ENCODE measurements at places on chromosomes 13 and 19.
A peak's percentile ranks its signal among the peaks of the same experiment; 100 is the strongest.

DNA sequence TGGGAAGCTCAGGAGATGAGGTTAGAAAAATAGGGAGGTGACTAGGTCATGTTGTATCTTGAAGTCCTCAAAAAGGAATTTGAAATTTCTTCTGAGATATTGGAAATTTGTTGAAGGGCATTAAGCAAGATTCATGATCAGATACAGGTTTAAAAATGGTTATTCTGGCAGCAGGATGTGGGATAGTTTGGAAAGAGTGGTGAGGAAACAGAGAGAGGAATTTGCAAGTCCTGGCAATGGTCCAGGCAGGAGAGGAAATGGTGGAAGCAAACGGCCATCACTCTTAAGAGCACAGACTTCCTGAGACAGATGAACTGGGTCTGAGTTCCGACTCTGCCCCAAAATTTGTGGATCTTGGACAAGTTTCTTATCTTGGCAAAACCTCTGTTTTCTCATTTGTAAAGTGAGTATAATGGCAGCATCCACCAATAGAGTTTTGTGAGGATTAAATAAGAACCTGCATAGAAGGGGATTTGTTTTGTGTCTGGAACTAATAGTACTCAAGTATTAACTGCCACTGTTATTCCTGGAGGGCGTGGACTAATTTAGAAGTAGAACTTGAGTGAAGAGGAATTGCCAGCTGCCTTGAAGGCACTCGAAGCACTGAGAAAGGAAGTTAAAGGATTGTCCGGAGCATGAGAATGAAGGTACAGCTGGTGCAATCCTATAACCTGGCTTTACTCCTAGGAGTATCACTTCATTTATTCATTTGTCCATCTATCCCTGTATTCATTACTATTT lies 99.6 kb downstream of the CCNA1 start:
- DNase-seq, result no peak

DNA sequence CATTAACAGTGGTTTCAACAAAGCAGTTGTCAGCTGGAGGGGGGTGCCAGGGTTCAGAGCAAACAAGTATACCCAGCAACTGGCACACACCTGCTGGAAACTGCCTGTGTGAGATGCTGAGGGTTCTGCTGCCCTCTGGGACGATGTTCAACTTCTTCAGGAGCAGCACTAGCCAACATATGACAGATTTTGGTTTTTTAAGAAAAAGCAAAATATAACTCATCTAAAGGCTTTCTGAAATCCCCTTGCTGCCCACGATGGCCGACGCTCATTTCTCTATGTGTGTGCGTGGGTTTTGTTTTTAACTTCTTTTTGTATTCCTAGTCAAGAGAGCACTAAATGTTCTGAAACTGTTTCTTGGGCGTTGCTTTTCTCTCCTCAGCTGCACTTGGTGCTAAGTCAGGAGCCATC lies 79.9 kb downstream of the MRPL57 start:
- no peak for DNase-seq

DNA sequence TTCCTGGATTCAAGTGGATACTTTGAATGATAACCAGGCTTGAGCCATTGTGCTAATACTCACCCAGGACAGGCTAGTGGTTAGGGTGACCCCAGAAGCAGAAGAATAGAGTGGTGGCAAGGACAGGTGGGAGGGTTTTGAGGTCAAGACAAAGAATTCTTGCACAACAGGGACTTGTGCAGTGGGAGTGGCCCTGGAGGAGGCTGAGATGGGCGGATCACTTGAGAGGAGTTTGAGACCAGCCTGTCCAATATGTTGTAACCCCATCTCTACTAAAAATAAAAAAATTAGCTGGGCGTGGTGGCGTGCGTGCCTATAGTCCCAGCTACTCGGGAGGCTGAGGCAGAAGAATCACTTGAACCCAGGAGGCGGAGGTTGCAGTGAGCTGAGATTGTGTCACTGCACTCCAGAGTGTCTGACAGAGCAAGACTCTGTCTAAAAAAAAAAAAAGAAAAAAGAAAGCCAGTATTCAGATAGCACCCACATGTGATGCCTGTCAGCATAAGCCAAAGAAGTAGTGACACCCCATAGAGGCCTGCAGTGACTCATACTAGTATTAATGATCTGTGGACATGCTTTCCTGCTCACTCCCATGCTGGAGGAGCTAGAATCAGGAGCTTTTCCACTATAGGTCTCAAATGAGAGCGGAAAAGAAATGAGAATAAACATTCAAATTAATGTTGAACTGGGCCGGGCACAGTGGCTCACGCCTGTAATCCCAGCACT lies 78.7 kb downstream of the RNF17 start:
- DNase-seq, result no peak

DNA sequence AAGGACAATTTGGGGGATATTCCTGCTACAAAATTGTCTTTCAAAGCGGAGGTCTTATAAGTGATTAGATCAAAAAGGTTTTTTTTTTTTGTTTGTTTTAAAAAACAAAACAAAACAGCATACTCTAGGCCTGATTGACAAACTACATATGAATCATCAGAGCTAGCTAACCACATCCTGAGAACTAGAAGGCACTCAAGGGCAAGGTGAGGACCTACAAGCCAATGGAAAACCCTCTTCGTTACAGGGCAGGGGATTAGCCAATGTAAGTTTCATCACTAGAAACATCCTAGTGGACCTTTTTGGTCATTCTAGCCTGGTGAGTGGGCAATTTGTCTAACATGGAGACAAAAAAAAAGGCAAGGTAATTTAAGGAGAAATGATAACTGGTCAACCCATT lies 428.6 kb downstream of the RFC3 start:
- DNase-seq, result no peak

- DNase-seq, result no peak
These were observed 32.7 kb downstream of the KDM4B start for GRCh38 chr19:5001615-5002014.

DNA sequence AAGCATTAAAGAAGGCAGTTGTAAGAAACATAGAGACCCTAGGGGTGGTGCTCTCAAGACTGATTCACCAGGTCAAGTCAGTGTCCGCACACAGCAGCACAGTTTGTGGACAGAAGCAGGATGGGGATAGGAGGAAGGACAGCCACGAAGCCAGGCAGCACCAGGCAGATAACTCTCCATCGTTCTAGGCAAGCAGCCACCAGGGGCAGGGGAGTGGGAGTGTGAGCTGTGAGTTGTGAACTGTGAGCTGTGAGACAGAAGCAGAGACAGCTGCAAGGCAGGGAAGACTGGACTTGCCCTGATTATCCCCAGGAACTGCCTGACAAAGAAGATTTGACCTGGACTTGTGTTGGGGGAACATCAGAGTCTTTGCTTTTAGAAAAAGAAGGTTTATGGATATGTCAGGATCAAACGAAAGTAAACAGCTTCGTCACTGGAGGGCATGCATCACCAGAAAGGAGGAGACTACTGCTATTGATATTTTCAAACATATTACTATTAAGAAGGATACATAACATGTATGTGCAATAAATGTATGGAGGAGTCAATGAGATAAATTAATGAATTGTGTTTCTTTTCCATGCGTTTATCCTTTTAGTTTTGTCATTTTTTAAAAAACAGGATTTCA lies 286.1 kb downstream of the IRS2 start:
- no peak for DNase-seq

DNA sequence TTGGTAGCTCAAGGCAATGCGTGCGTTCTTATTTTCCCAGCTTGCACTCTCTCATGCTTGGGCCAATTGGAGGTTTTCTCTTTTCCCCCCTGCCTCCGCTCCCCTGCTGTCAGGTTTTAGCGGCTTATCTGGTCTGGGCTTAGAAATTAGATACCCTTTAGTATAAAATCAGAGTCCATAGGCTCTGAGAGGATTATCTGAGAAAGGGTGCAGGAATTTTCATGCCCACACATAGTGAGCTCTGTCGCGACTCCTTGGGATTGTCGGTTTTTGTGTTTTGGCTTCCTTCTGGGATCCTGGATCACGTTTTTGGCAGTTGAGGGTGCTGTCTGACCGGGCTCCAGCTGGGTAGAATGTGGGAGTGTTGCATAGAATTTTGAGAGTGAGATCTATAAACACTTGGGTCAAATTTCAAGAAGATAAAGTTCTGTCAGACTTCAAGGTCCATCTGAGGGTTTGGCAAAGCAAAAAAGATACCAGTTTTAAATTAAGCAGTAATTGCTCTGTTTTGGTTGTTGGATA lies 12.4 kb downstream of the CHAF1A start:
- no peak for DNase-seq

DNA sequence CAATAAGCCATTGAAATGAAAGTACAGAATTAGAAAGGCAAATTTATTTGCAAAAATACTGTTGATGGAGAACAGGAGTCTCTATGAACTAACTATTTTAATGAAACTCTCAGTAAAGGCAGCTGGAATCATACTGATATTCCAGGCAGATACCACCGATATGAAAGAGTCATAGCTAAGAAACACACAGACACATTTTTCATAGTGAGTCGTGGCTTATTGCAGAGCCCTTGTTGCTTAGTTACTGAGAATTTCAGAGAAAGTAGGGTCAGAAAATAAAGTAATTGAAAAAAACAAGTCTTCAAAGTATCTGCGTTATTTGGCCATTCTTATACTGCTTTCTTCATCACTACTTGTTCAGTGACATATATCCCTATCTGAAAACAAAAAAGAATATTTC lies 1890.9 kb downstream of the PCDH9 start:
- no peak for DNase-seq

GRCh38 chr13:29688193-29688592 lies 92.7 kb upstream of the SLC7A1 start:
- DNase-seq, result no peak

DNA sequence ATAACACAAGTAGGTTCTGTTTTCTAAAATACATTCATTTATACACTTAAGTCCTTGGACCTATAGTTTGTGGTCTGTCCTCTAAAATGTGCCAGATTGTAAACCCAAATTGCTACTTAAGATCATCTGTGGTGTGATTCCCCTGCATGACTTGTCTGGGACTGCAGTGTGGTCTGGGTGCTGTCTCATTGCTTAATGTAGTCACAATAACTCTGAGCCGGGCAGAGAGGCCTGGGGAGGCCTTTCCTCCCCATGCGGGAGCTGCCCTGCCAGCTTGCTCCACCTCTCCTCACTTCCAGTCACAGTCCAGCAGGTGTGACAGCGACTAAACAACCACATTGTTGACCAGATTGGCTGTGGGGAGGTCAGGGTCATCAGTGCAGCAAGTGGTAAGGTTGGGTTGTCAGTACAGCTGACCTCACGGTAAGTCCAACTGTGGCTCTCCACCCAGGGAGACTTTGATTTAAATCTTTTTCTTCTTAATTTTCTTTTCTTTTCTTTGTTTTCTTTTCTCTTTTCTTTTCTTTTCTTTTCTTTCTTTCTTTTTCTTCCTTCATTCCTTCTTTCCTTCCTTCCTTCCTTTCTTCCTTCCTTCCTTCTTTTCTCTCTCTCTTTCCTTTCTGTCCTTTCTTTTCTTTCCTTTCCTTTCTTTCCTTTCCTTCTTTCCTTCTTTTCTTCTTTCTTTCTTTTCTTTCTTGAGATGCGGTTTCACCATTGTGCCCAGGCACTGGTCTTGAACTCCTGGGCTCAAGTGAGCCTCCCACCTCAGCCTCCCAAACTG lies 4.4 kb upstream of the TUBA3C start:
- DNase-seq, result no peak

DNA sequence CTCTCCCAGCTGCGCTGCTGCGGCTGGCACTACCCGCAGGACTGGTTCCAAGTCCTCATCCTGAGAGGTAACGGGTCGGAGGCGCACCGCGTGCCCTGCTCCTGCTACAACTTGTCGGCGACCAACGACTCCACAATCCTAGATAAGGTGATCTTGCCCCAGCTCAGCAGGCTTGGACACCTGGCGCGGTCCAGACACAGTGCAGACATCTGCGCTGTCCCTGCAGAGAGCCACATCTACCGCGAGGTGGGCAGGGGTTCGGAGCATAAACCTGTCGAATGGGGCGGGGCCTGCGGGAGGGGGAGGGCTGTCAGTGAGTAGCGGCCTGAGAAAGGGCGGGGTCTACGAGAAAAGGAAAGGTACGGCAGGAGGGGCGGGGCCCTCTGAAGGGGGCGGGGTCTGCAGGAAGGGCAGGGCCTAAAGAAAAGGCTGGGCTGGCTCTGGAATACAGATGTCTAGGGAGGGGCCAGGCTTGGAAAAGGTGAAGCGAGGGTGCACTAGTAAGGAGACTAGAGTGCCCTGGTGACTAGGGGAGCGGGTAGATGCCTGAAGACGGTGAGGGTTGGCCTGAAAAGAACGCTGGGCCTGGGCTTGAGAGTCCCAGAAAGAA lies 3.6 kb downstream of the CD37 start:
- no peak for DNase-seq

DNA sequence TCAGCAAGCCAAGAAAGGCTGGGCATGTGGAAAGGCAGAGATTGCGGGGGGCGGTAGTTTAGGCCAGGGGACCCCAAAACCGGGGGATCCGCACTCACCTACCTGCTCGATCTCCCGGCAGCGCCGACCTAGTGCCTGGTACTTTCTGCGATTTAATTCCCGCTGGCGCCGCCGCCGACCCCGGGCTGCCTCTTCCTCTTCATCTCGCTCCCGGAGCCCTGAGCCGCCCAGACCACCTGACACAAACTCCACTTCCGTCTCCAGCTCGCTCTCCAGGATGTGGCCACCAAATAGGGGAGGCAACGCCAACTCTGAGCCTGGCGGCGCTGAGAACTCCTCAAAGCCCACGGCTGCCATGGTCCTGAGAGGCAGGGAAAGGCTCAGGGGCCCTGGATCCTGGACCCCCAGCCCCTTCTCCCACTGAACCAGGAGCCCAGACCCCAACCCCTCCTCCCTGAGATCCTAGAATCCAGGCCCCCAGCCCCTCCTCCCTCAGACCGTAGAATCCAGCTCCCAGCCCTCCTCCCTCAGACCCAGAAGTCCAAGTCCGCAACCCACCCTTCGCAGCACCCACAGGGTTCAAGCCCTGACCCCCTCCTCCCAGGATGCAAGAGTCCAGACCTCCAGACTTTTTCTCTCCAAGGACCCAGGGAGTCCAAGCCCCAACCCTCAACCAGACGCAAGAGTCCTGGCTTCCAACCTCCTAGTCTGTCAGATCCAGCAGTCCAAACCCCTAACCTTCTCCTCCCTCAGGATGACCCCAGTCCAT lies 933 bp downstream of the TFPT start:
- DNase-seq, result peak; percentile 54

- no peak for DNase-seq
These were observed 4.2 kb downstream of the GJA3 start for GRCh38 chr13:20156702-20157101.

- no peak for DNase-seq
These were observed 57.3 kb downstream of the IFT88 start for GRCh38 chr13:20624213-20624612.

- DNase-seq, result no peak
These were observed 11.3 kb downstream of the YJU2 start for GRCh38 chr19:4258181-4258580.

DNA sequence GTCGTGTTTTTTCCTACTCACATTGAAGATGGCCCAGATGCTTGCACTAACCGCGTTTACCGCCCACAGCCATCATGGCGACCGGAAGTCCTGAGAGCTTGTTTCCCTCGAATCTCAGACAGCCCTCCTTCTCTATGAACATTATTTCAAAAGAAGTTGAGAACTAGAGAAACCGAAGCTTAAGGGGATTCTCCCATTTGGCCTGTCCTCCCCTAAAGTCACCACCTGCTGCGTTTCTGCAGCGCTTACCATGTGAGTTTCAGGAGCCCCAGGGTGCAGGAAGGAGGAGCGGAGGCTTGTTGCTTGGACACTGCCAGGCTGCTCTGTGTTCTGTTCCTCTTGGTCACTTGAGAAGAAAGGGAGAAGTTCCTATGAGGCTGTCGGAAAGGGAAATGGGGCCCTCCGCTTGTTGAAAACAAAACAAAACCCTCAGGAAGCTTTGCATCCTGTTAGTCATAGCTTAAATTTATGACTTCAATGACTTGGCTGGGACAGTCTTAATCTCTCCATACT lies 6.2 kb downstream of the CARD8 start:
- DNase-seq, result peak; percentile 85
